NCI-H1105 treated with DMSO at 0.1 percent for 48 hours (cell line): ENCODE measurements at places on chromosomes 7 and 10.

DNA sequence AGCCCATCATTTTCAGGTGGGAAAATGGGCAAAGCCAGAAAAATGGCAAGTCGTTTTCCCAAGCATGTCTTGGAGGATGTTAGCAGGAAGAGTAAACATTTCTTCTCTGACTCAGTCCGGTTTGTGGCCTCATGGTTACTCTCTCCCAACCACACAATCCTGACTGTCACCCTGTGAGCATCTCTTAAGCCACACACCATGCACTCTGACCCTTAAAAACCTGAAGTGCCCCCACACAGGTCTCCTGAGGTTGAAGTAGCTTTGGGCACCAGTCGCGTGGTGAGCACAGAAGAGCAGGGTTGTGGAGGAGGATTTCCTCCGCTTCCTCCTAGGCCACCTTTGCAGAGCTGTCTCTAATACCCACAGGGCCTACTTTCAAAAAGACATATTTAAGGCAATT is 387.3 kb upstream of the NPVF start:
- DNase-seq, result no peak

- no peak for DNase-seq
Observed at GRCh38 chr7:31828520-31828919, 141.5 kb downstream of the PPP1R17 start.

GRCh38 chr10:31347705-31348104 is 28.7 kb downstream of the ZEB1 start:
- DNase-seq, result no peak

- peak; percentile 29 for DNase-seq
Observed at GRCh38 chr7:32070406-32071360, at the start of gene PDE1C. TSS of gene PDE1C (minus strand) at chr7:32070407.

- no peak for DNase-seq
Observed at GRCh38 chr7:94781236-94781635, 125.3 kb upstream of the SGCE start.

DNA sequence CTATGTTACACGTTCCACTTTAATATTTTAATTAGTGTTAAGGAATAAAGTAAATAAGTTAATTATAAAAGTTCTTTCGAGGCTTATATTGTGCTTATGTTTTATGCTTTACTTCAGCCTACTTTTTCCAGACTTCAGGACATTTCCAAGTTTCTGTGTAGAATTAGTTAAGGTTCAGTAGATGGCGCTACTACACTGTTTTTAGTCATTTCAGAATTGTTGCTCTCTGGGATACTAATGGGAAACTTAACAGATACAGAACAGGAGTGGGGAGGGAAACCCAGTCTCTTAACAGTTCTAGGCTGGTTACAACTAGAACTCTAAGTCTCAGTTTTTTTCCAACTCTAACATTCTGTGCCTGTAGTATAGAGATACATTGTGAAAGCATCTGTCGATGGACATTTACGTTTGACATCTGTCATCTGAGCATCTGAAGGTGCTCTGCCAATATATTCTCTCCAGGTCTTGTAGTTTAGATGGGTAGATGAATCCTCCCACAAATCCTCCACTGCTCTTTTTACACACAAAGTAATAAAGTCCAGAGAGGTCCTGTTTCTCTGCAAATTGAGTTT is 56.8 kb upstream of the FAM171A1 start:
- DNase-seq, result peak; percentile 36

GRCh38 chr7:126570845-126571244 is 681.9 kb downstream of the GRM8 start:
- DNase-seq, result no peak

DNA sequence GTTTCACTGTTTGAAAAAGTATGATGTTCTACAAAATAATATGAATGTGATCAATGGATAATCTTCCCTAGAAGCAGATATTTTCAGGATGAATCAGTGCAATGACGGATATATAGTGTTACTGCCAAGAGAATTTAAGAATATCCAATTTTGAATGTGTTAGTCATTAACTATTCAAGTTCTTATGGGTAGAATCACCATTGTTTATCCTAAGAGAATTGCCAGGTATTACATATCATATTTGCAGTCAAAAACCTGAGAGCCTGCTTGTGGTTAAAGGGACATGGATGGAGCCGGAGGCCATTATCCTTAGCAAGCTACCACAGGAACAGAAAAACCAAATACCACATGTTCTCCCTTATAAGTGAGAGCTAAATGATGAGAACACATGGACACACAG is 26.9 kb downstream of the AHR start:
- no peak for DNase-seq

GRCh38 chr7:108321359-108321758 is 134.9 kb downstream of the NRCAM start:
- DNase-seq, result no peak

DNA sequence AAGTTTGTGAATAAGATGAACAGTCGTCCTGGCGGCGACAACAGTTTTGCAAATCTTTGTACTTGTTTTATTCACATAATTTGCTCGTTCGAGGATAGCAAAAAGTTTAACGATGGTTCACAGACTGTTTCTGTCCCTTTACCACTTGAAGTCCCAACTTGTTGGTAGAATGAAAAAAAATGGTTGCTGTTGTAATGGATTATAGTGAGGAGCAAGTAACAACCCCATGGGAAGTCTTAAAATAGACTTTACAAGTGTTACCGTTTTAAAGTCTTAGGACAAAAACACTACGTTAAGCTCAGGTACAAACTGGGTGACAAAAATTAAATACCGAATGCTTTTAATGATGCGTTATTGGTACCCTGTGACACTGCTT is 589 bp downstream of the LSM8 start:
- DNase-seq, result peak; percentile 23
